ENCODE measurements at places on chromosomes 3 and 15.

DNA sequence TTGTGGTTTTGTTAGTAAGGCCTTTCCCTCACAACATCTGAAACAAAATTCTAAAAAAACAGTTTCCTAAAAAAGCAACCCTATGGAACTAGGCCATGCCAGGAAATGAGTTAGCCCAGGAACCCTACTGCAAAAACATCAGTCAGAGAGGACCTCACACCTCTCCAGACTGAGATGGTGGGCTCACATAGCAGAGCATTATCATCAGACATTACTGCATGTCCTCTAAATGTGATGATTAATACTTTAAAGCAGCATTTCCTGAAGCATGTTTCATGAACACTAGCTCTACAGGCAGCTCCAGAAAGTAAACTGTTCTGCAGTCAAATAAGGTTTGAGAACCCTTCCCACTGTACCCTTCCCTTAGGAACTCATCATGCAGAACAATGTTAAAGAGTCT is 232.3 kb upstream of the MRPL3 start:
- DNase-seq: no peak

DNA sequence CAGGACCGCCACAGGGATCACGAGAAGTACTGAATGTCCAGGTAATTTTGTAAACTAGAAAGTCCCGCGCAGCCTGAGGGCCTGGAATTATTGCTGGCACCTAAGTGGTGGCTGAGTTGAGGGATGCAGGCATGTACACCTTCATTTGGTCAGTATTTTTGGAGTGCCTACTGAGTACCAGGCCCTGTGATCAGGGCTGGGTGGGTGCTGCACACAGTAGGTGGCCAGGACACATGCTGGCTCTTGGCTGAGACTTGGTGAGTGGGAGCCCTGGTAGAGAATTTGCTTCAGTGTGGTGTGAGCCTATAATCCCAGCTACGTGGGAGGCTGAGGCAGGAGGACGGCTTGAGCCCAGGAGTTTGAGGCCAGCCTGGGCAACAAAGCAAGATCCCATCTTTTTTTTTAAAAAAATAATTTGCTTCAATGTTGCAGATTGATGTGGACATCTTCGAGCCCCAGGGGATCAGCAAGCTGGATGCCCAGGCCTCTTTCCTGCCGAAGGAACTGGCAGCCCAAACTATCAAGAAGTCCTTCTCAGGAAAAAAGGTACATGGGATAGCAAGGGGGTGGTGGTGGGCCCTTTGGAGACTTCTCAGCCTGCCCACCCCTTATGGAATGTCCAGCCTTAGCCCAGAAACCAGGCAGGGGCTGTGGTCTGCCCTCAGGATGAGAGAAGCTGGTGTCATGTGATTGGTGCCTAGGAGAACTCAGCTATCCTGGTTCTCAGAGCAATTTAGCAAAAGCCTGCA is 2.6 kb downstream of the ITIH1 start:
- no peak for DNase-seq

DNA sequence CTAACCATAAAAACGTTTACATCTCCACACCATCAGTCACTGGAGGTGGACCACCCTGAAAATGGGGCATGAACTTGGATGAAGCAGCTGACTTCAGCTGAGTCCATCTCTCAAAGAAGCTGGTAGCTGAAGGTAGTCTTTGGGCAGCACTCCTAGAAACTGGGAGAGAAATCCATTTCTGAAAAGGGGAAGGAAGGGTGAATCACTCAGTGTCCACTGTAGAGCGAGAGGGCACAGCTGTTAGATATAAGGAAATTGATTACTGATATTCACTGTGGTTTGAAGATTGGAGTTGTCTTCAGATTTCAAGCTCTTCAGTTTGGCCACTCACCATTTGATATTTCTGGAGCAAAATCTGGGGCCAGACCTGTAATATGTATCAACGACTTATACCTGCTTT is 499.0 kb upstream of the UBE2E2 start:
- no peak for DNase-seq

DNA sequence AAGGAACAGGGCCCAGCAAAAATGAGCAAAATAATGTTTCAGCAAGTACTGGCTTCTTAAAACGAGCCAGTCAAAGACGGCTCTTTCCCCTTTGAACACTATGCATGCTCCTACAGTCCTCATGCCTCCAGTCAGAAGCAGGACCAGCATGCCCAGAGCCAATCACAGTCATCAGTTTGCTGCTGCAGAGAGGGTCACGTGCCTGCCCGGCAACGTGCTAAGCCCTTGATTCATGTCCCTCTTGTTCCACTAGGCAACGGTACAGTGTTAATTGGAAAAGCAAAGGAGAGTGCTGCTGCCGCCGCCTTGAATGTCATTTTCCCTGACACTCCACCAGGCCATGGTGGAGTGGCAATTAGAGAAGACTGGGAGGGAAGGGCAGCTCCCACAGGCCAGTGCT is 500.1 kb downstream of the OCA2 start:
- DNase-seq: no peak

DNA sequence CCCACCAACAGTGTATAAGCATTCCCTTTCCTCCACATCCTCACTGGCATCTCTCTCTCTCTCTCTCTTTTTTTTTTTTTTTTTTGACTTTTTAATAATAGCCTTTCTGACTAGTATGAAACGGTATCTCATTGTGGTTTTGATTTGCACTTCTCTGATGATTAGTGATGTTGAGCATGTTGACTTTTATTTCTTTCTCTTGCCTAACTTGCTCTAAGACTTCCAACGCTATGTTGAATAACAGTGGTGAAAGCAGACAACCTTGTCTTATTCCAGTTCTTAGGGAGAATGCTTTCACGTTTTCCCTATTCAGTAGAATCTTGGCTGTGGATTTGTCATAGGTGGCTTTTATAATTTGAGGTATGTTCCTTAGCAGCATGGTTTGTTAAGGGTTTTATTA is 249.4 kb upstream of the MDFIC2 start:
- no peak for DNase-seq

Data from CD4-positive, alpha-beta T cell treated with Interleukin-21 for 1 hour (primary cell).